T-helper 2 cell treated with Interferon-gamma antibody and Interleukin-4, amounts not matched to agents 5 μg/mL and 100 μg/mL, for 36 hours (primary cell): ENCODE measurements at places on chromosomes 2 and 18.

DNA sequence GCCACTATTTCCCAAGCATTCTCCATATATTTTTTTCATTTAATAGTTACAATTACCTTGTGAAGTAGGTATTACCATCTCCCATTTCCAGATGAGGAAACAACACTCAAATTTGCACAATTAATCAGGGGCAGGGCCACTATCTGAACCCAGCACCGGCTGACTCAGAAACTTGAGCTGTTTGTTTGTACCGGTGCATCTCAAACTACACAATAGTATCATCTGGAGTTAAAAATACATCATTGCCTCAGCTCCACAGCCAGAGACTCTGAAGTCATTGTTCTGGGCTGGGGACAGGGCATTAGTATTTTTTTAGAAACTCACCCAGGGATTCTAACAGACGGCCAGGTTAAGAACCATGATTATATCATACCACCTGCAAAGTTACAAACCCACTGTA lies 55.9 kb downstream of the CDCA7 start:
- no peak overlapping the region for H3K4me3 ChIP-seq
- H3K4me1 ChIP-seq = no peaks in the 10 kb centered on the region
- H3K36me3 ChIP-seq = no peaks in the 10 kb centered on the region

- no peak overlapping the region for H3K4me3 ChIP-seq
- H3K27me3 ChIP-seq = no peaks in the 10 kb centered on the region
Observed at GRCh38 chr2:98514879-98515249, 70.2 kb downstream of the INPP4A start.

DNA sequence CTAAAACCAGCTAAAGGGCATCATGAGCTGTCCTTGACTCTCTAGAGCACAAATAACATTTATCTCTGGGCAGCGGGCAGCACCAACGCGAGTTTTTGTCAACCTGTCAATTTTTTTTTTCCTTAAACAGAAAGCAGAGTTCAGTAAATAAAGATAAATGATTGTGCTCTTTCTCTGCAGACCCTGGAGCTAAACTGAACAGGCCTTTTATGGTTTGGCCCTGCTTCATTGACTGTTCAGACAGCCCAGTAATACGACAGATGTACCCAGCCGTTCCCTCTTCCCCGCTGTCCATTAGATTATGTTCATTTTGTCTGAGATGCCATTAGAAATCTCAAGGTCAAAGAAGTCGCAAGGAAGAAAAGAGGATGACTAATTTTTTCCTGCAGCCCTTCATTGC lies 280.5 kb upstream of the PIK3C3 start:
- H3K4me3 ChIP-seq = no peak overlapping the region
- H3K36me3 ChIP-seq = no peaks in the 10 kb centered on the region
- H3K27me3 ChIP-seq = no peaks in the 10 kb centered on the region
- no peak for DNase-seq
- H3K27ac ChIP-seq = no peak overlapping the region
- no peaks in the 10 kb centered on the region for H3K4me1 ChIP-seq

DNA sequence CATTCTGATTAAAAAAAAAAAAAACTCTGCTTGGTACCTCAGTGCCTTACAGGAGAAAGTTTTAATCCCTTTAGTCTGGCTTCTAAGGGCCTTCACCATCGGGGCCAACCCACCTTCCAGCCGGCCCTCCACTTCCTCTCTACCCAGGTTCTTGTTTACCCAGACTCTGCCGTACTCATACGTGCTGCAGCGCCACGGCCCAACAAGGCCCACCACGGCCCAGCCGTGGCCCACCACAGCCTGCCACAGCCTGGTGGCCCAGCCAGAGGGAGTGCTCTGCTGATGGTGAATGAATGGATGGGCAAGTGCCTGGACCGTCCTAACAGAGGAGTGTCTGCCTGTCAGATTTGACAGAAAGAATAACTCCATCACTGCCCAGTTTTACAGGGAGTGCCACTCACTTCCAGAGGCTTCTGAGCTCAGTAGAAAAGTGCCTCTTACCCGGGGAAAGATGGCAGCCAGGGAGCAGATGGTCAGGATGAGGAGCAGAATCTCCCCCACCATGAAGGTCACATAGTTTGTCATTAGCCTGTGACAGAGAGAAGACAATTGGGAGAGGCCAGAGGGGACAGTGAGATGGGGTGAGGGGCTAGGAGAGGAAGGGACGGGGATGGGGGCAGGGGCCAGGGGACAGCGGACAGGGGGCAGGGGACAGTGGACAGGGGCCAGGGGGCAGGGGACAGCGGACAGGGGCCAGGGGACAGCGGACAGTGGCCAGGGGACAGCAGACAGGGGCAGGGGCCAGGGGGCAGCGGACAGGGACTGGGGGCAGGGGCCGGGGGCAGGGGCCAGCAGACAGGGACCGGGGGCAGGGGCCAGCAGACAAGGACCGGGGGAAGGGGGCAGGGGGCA lies 38.2 kb downstream of the CENPO start:
- H3K27ac ChIP-seq = peak overlapping the region; percentile 26
- DNase-seq = no peak
- H3K4me3 ChIP-seq = no peak overlapping the region
- H3K36me3 ChIP-seq = peaks cover 12% of the 10 kb centered on the region
- H3K4me1 ChIP-seq = peaks cover 8% of the 10 kb centered on the region

GRCh38 chr18:25459814-25460213 lies 107.8 kb upstream of the ZNF521 start:
- H3K36me3 ChIP-seq = no peaks in the 10 kb centered on the region
- no peaks in the 10 kb centered on the region for H3K27me3 ChIP-seq
- DNase-seq = no peak
- no peaks in the 10 kb centered on the region for H3K4me1 ChIP-seq

DNA sequence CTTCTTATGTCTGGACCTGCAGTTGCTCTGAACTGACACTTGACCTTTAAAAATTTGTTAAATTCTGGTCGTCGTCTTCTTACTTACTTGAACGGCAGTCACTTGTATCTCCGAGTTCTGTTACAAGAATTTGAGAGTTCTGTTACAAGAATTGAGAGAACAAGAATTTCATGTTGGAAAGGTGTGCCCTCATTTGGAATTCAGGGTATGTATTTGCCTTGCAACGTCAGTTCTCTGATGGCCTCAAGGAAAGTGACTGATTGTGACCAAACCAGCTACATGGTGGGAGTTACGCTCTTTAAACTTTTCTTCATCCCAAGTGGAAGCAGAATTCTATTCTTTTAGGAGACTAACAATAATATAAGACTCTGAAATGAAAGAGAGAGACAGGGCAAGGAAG lies 320.0 kb upstream of the TRIB2 start:
- DNase-seq = no peak
- H3K27me3 ChIP-seq = peaks cover 27% of the 10 kb centered on the region
- no peak overlapping the region for H3K4me3 ChIP-seq
- no peak overlapping the region for H3K27ac ChIP-seq

DNA sequence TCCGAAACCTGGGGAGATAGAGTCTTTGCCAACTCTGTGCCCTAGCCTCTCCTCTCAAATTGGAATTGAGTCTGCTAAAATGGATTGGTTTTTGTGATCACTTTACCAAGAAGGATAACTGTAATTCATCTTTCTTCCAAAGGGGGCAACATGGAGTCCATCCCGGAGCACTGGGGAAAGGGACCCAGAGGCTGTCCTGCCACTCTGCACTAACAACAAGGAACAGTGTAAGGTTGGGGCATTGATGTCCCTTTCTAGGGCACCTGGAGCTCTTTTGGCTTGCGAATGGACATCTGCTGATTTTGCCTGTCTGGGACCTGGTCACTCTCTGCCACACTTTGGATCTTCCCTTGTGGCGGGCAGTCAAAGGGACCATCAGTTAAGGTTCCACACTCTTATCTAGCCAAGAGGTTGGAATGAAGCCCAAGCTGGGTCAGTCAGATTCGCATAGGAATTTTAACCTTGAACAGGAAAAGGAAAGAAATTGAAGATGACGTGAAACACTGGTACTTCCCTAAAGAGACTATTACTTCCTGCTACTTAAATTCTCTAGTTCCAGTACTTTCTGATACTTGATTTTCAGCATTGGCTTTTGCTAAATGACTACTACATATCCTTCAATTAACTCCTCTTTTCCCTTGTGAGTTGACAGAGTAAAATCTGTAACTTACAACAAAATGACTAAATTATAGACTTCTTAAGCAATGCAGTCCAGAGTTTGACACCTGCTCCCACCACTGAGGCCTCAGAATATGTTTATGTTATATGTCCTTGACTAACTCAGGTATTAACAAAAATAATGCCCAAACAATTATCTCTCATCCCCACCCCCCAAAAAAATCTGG lies 64.7 kb upstream of the KLF7 start:
- no peaks in the 10 kb centered on the region for H3K36me3 ChIP-seq
- no peaks in the 10 kb centered on the region for H3K27me3 ChIP-seq

GRCh38 chr18:22063672-22064071 lies 105.7 kb upstream of the GATA6 start:
- H3K36me3 ChIP-seq = no peaks in the 10 kb centered on the region
- no peaks in the 10 kb centered on the region for H3K4me1 ChIP-seq
- H3K27ac ChIP-seq = no peak overlapping the region
- H3K27me3 ChIP-seq = no peaks in the 10 kb centered on the region
- no peak overlapping the region for H3K4me3 ChIP-seq

DNA sequence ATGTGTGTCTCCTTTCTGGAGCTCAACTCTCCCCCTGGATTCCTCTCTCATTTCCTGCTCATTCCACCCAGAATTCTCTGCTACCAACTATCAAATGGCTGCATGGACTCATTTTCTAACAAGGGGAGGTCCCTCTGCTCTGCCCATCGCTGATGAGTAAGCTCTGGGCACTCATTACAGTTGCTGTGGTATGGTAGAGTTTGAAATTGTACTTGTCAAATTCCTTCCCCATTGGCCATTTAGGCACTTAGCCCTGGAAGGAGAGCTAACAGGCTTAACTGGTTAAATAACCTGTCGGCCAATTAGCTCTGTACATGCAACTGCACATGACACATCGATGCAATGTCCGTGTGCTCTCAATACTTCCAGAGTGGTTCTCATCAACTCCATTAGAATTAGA lies 20.4 kb downstream of the COL6A3 start:
- H3K4me1 ChIP-seq = no peaks in the 10 kb centered on the region
- H3K27me3 ChIP-seq = no peaks in the 10 kb centered on the region
- no peaks in the 10 kb centered on the region for H3K36me3 ChIP-seq
- H3K27ac ChIP-seq = no peak overlapping the region

GRCh38 chr2:75853436-75853835 lies 142.7 kb upstream of the GCFC2 start:
- H3K4me3 ChIP-seq = no peak overlapping the region
- no peaks in the 10 kb centered on the region for H3K4me1 ChIP-seq
- no peaks in the 10 kb centered on the region for H3K27me3 ChIP-seq
- no peak for DNase-seq
- H3K27ac ChIP-seq = no peak overlapping the region

GRCh38 chr18:11177382-11177781 lies 28.0 kb upstream of the PIEZO2 start:
- no peak overlapping the region for H3K4me3 ChIP-seq
- H3K4me1 ChIP-seq = no peaks in the 10 kb centered on the region
- no peaks in the 10 kb centered on the region for H3K27me3 ChIP-seq
- no peak for DNase-seq
- H3K27ac ChIP-seq = no peak overlapping the region

DNA sequence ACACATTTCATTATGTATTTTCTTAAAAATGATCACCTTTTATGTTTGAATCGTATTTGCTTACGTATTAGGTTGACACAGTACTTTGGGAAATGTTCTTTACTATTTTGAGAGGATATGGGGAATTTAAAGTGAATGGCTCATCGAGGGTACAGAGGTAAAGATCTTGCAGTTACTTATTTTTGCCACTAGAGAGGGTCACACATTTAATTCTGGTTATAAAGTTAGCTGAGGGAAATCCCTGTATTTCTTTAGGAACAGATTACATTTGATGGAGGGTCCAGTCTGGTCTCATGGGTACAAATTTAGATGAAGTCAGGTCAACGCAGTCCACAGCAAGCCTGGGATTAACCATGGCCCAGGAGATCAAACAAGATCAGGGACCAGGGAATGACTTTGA lies 24.5 kb downstream of the DYNC2LI1 start:
- no peak overlapping the region for H3K4me3 ChIP-seq
- H3K4me1 ChIP-seq = peaks cover 5% of the 10 kb centered on the region
- H3K36me3 ChIP-seq = no peaks in the 10 kb centered on the region
- no peaks in the 10 kb centered on the region for H3K27me3 ChIP-seq

DNA sequence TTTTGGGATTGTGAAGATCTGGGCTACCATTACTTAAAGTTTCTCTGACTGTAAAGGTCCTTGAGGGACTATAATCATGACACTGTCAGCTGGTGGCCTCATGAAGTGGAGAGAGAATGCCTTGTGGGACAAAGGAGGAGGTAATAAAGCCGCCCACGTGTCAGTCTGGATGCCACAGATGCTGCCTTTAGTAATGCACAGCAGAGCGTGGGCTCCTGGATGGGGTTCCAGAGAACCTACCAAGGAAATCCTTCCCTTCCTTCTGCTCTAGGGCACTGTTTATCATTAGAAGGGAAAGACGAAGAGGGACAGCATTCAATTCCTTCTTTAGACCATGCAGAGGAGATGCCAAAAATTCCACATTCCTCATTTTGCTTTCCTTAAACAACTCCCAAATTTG lies 63.5 kb downstream of the COL5A2 start:
- H3K36me3 ChIP-seq = no peaks in the 10 kb centered on the region
- H3K4me3 ChIP-seq = no peak overlapping the region
- H3K27ac ChIP-seq = no peak overlapping the region
- no peaks in the 10 kb centered on the region for H3K4me1 ChIP-seq
- no peak for DNase-seq

DNA sequence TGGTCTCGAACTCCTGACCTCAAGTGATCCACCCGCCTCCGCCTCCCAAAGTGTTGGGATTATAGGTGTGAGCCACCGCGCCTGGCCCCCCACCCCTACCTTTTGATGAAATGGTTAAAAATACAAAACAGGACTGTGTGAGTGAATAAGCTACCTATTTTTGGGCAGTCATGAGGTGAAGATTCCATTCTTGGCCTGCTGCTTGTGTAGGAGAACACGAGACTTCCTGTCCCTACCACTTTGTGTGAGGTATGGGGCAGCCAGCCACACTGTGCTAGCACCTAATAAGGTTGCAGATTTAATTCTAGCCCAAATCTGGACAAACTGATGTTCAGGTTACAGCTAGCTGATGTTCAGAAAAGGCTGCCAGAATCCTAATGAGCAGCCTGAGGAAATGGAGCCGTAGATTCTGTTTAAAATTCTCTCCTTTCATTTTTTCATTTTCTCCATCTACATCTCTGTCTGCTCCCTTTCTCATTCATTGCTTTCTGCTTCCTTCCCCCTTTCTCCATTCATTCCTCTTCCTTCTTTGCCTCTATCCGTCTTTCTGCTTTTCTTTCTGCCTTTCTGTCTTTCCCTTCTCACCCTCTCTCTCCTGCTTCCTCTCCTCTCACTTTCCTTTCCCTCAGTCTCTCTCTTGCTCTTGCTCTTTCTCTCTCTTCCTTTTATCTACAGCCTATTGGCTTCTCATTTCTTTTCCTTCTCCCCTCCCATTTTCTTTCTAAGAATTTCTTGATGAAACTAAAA lies 4.6 kb upstream of the LTBP1 start:
- H3K27ac ChIP-seq = no peak overlapping the region
- H3K4me1 ChIP-seq = no peaks in the 10 kb centered on the region
- H3K4me3 ChIP-seq = no peak overlapping the region
- no peaks in the 10 kb centered on the region for H3K36me3 ChIP-seq

DNA sequence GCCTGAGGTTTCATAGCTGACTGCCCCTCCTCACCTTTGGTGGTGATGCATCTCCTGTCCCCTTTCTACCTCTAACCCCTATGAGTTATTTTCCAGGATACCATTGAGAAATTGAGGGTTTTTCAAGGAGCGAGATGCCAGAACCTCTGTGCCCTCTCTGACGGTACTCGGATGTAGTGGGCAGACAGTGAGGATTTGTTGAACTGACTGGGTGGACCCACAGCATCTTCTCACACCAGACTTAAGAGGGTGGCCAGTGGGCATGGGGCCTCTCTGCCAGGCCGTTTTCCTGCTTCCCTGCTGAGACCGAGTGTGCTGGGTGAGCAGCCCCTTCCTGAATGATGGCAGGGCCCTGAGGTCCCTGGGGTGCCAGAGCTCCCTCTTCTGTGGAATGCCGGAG lies 46.3 kb downstream of the ARHGEF4 start:
- peaks cover 6% of the 10 kb centered on the region for H3K27me3 ChIP-seq
- H3K4me3 ChIP-seq = no peak overlapping the region
- H3K36me3 ChIP-seq = no peaks in the 10 kb centered on the region
- no peak for DNase-seq
